ENCODE measurements at places on chromosomes 12 and 14.

- DNase-seq, result no peak
Measured at GRCh38 chr14:75318353-75318752, 39.7 kb downstream of the FOS start.

DNA sequence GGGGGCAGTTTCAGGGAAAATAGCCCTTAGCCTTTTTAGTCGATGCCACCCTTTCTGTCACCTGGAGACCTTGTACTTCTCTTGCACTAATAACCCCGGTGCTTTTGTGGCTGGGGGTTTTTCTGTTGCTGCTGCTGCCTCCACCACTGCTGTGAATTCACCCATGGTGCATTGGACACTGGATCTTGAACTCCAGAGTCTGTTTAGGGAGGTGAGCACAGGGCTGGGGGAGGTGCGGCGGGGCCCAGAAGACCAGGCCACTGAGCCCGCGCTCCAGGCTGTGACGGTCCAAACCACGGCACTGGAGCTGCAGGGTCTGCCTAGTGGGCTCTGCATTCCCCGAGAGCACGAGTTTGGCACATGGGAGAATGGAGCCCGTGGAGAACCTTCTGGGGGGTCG, 100.6 kb downstream of the NINJ2 start:
- no peak for DNase-seq

- DNase-seq, result no peak
Measured at GRCh38 chr12:27653661-27654060, 42.6 kb upstream of the REP15 start.

GRCh38 chr14:78278464-78279250, 108.5 kb downstream of the NRXN3 start:
- DNase-seq, result no peak

Data from BE2C (cell line).